Astrocyte of the cerebellum (primary cell): ENCODE measurements at places on chromosomes 6 and 20.

GRCh38 chr6:35059596-35060345 lies 81.4 kb downstream of the TCP11 start:
- no peak for DNase-seq

- no peak for DNase-seq
Observed at GRCh38 chr6:167465482-167465881, 140.6 kb downstream of the TTLL2 start.

GRCh38 chr20:61766921-61767610 lies 298.6 kb downstream of the TAF4 start:
- no peak for DNase-seq

DNA sequence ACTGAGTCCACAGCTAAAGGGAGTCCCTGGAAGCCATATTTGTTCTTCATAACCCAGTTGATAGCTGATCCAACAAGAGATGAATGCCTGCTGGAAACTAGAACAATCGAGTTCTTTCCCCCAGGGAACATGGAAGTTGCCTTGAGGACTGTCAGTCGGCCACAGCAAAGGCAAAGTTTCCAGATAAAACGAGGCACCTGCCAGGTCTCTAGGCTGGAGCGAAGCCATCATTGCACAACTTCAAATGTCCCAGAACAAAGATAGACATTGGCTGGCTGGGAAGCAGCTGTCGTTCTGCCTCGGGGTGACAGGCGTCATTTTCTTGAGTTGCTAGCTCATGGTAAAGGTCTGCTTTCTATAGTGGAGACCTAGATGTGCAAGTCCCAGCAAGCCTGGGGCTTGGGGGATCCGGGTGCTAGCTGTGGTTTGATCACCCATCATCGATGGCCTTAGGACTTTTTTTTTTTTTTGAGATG lies 184.4 kb upstream of the ZNF217 start:
- no peak for DNase-seq

- DNase-seq: no peak
Observed at GRCh38 chr20:46901638-46902037, 7.0 kb downstream of the EYA2 start.

- no peak for DNase-seq
Observed at GRCh38 chr6:15299430-15300131, 53.7 kb downstream of the JARID2 start.

DNA sequence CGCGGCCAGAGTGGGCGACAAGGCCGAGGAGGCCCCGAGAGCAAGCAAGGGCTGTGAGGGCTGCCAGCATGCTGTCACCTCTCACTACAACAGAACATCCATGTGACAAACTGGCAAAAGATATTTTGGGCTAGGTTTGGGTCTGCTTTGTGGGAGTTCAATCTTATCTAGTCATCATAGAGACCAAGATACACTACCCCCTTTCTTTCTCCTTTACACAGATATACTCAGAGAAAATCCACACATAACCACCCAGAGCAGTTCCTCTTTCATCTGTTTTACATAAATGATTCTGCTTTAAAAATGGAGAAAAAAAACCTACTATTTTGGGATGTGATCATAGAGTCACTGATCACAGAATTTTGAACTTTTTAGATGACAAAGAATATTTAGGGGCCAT lies 16.8 kb downstream of the SOX4 start:
- no peak for DNase-seq

DNA sequence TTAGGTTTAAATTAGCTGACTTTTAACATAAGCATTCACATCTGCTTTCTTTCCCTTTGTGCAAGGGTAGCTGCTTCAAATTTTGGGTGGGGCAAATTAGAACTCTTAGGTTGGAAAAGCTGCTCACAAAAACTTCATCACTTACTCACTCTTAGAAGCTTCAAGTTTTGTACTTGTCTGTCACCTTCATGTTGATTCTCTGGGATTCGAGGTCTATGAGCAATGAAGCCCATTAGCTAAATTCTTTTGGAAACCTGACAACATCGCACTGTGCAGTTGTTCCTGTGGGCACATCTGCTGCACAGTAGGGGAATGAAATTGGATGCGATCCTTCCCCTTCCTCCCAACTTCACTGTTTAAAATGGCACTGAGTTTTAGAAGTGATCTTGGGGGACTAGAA lies 156.1 kb downstream of the UBE3D start:
- no peak for DNase-seq

- DNase-seq: no peak
Observed at GRCh38 chr6:158373214-158373613, 60.9 kb downstream of the TULP4 start.

DNA sequence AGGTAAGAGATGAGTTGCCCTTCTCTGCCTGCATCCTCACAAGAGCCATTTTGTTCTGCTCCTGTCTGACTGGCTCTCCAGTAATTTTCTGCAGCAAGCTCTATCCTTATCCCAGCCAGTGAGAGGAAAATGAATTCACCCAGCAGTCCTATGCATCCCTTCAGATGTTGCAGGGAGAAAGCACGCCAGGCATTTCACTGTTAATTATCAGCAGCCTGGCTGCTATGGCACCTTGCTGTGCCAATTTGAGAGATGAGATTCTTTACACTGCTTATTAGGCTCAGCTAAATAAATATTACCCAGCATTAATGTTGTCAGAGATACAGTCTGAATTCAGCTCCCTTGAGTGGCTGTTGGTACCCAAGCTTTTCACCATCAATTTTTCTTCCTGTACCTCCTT lies 61.1 kb upstream of the SNAP25 start:
- no peak for DNase-seq

DNA sequence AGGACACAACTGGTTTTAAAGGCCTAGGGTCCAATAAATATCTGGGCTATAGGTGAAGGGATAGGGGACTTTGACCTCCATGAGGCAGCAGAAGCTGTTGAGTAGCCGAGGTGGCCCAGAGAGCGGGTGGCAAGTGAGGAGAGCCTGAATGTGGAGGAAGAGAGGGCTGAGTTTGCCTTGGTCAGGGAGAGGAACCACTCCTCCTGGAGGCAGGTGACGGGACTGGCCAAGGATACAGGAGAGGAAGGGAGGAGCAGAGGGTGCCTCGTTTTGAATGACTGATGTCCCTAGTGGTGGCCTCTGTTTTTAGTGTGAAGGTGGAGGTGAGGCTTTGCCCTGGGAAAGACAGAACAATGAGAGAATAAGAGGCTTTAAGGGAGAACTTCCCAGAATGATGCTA lies 19.1 kb upstream of the AAR2 start:
- no peak for DNase-seq

DNA sequence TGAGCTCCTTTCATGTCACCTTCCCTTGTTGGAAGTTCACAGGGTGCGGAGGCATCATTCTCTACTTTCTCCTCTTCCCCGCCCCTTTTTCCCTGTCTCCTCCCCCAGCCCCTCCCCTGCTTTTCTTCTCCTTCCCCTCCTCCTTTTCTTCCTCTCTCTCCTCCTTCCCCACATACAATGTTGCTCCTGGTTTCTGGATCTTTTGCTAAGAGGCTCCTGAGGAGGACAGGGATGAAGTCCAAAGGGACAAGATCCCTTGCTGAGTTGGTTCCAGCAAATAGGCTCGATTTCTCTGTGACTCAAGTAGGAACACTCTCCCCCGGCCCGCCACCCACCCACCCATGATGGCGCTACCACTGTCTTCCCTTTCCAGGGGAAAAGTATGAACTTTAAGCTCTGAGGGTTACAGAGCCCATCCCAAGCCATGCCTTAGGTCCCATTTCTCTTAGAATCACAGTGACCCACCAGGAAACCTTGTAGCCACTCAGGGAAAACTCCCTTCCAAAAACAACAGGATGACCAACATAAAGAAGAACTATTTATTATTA lies 852 bp upstream of the TFEB start:
- no peak for DNase-seq

GRCh38 chr20:32560482-32560988 lies 24.6 kb downstream of the NOL4L start:
- DNase-seq: no peak

DNA sequence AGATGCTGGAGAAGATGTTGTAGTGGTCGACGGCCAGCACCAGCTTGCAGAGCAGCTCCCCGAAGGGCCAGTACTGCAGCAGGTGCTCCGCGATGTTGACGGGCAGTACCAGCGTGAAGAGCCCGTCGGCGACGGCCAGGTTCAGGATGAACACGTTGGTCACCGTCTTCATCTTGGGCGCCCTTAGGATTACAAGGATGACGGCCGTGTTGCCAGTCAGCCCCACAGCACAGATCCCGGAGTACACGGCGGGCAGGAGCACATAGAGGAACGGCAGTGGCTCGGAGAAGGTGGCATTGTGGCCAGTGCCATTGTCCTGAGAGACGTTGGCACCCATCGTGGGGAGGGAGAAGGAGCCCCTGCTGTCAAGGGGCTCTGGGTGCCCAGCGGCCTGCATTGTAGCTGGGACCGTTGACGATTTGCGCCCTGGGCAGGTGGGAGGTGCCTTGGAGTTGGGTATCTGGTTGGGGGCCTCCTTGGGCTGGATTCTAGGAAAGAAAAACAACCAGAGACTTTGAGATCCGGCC lies 867 bp downstream of the NPBWR2 start:
- DNase-seq: no peak

GRCh38 chr20:44003609-44004008 lies 89.0 kb downstream of the TOX2 start:
- no peak for DNase-seq

GRCh38 chr6:47080083-47080596 lies 38.0 kb upstream of the ADGRF1 start:
- no peak for DNase-seq

DNA sequence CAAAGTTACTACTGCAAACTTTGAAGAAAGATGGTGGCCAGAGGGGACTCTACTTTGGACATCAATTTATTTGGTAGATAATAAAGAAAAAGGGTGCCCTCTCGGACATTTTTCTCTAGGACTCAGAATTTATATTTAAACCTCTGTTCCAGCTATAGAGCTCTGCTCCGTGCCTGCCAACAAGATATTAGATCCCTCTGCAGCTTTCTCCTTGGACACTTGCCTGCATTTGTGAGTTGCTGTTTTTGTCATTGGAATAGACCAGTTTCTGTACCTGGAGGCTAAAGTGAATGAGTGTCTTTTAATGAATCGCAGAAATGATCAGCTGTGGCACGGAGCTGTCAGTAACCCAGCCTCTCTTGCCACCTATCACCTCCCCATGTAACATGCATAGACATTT lies 253.5 kb downstream of the NRN1 start:
- no peak for DNase-seq

- DNase-seq: no peak
Observed at GRCh38 chr6:166351715-166352285, 9.5 kb upstream of the SFT2D1 start.

- no peak for DNase-seq
Observed at GRCh38 chr6:101413773-101414172, 20.3 kb downstream of the GRIK2 start.

DNA sequence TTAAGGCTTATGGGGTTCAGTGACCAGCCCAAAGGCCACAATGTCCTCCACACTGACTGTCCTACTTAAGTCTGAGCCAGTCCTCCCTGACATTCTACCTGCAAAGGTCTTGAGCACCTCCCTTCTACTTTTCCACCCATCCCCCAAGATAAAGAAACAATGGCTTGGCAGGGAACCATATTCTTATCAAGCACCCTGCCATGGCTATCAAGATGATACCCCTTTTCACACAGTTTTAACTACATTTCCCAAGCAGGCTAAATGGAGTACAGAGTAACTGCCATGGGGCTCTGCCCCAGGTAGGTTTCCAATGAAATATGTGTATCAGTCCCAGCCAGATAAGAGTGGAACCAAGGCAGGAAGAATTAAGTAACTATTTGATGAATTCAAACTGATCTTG lies 85.9 kb upstream of the MOCS1 start:
- DNase-seq: no peak

- DNase-seq: no peak
Observed at GRCh38 chr20:60202046-60202445, 243.8 kb downstream of the CDH26 start.

GRCh38 chr6:103791458-103791857 lies 1068.3 kb downstream of the HACE1 start:
- no peak for DNase-seq

- DNase-seq: no peak
Observed at GRCh38 chr20:4802527-4802926, 80.8 kb downstream of the PRND start.

- no peak for DNase-seq
Observed at GRCh38 chr20:63957690-63958441, 1.6 kb upstream of the UCKL1 start.

DNA sequence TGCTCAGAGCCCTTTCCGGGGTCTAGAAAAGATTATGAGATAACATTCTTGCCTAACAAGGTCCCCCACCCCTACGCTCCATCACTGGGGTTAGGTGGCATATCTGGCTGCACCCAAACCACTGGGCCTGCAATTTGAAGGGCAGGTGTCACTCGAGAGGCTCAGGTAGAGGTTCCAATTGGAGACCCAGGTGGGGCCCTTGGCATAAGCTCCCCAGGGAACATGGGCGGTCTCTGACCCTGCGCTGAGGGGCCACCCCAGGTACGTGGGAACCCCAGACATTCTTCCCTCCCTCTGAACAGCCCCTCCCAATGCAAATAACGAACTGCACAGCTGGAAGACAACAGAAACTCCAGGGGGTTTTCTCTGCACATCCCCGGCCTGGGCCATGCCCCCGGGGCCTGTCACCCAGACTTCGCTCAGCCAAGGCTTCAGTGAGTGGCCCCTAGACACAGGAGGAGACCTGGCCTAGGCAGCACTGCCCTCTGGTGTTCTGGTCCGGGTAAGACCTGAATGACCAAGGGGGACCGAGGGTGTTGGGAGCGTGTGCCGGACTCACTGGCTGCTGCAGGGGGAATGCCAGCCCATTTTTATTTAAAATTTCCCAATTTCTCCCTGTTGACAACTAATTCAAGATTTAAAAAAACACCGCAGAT lies 47.5 kb downstream of the DSTN start:
- DNase-seq: peak; percentile 19

DNA sequence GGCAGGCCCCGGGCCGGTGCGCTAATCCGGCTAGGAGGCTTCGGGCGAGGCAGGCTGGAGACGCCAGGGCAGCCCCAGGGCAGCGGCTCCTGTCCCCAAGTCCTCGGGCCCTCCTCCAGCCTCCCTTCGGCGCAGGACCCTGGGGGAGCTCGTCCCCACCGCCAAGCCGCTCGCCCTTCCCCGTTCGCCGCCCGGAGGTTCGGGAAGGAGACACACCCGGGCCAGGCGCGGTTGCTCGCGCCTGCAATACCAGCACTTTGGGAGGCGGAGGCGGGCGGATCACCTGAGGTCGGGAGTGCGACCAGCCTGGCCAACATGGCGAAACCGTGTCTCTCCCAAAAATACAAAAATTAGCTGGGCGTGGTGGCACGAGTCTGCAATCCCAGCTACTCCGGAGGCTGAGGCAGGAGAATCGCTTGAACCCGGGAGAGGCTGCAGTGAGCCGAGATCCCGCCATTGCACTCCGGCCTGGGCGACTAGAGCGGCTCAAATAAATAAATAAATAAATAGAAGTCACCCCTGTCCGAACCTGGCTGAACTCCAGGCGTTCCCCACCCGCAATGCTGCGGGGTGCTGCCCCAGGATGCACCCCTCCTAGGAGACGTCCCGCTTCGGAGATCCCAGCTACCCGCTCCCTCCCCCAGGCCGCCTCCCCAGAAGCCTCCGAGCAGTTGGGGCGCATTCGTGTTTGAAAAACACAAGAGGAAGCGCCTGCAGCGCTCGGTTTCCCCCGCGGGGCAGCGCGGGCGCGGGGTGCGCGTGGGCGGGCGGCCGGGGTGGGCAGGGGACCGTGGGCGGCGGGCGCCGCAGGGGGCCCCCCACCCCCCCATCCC lies 27.5 kb downstream of the SERPINB9 start:
- no peak for DNase-seq

GRCh38 chr6:166603043-166603690 lies 16.7 kb upstream of the RAMACL start:
- DNase-seq: no peak

GRCh38 chr6:100823041-100823440 lies 58.1 kb downstream of the ASCC3 start:
- DNase-seq: no peak

GRCh38 chr6:154773610-154774089 lies 40.4 kb downstream of the SCAF8 start:
- no peak for DNase-seq

- no peak for DNase-seq
Observed at GRCh38 chr6:111875741-111876140, 2.5 kb upstream of the FYN start.
